ENCODE measurements at places on chromosomes 4 and X. TPM values are rescaled to one million over a fixed set of nuclear protein-coding genes. Genes with fewer than 3 reads are reported as not detected.

DNA sequence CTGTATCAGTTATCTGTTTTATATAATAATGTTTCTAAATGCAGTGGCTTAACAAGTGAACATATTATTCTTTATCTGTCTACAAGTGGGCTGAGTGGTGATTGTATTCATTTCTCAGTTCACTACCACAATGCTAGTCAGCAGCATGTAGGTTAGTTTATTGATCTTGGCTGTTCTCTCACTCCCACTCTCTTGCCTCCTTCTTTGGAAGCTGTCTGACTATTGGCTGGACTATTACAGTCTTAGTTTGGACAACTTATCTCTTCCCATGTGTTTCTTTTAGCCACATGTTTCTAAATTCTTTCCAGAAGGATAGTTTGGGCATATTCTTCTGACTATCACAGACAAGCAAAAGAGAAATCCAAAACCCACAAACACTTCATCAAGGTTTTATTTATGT, 459.5 kb upstream of the AGA start:
- DNase-seq, result no peak

DNA sequence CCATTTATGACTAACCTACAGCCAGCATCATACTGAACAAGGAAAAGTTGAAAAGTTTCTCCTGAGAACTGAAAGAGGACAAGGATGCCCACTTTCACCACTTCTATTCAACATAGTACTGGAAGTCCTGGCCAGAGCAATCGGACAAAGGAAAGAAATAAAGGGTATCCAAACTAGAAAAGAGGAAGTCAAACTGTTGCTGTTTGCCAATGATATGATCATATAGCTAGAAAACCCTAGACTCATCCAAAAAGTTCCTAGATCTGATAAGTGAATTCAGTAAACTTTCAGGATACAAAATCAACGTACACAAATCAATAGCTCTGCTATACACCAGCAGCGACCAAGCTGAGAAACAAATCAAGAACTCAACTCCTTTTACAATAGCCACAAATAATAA, 64.5 kb downstream of the CENPC start:
- no peak for DNase-seq

DNA sequence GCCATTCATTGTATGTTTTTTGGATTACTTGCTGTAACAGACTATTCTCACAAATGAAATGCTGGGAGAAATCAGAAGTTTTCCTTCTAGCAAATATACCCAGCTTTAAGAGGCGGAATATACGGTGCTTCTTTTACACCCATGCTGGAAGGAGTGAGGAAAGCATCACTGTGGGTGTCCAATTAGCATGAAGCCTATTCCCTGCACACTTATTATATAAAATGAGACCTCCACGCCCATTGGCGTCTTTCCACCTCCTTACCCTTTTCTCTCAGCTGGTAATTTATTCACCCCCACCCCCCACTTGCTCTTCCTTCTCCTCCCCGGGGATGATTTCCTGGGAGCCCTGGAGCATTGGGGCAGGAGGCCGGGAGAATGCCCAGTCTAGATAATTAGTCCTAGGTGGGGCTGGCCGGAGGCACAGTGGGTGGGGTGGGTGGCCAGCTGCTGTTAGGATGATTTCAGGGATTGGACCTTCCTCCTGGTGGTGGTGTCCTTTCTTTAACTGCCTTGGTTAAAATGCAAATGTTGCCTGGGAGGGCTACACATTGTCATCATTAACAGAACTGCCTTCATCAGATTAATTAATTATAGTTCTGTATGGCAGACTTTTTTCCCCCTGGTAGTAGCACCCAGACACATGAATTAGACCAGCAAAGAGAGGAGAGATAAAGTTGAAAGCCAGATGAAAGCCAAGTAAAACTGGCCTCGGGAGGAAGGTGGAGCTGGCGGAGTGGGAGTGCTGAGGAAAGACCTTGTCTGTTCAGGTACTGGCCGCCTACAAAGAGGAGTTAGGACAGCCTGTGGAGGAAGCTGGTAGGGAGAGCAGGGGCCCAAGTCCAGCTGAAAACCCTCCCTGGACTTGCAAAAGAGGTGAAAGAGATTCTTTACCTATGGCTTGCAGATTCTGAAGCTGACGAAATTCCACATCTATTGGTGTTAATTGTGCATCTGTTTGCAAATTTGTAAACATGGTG, 11.4 kb downstream of the SHROOM2 start:
- no peak for DNase-seq

DNA sequence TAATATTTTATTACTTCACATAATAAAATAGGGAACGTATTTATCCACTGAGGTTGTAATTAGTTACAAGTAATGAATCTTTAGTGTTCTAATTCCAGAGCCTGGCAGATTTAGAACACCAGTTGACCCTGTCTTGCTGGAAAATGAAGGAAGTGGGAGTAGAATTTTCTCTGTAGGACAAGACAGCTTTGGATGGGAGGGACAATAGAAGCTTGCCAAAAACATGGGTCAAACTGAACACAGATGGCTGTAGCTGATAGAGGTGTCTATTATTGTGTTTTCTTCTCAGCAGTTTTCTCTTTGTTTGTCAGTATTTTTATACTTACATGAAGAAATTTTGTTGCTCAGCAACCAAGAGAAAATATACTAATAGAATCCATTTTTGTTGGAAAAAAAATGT, 20.2 kb downstream of the FAT4 start:
- no peak for DNase-seq

The MXD4 gene
- total RNA-seq, result 135 TPM

All from upper lobe of left lung (tissue), 6 donors.